ELR (cell line): ENCODE measurements at places on chromosomes 16 and 17.

- no peak for DNase-seq
These were observed 2.0 kb upstream of the TOP2A start for GRCh38 chr17:40419559-40420331.

- DNase-seq = no peak
These were observed 167.0 kb downstream of the COPRS start for GRCh38 chr17:31692027-31692426.

DNA sequence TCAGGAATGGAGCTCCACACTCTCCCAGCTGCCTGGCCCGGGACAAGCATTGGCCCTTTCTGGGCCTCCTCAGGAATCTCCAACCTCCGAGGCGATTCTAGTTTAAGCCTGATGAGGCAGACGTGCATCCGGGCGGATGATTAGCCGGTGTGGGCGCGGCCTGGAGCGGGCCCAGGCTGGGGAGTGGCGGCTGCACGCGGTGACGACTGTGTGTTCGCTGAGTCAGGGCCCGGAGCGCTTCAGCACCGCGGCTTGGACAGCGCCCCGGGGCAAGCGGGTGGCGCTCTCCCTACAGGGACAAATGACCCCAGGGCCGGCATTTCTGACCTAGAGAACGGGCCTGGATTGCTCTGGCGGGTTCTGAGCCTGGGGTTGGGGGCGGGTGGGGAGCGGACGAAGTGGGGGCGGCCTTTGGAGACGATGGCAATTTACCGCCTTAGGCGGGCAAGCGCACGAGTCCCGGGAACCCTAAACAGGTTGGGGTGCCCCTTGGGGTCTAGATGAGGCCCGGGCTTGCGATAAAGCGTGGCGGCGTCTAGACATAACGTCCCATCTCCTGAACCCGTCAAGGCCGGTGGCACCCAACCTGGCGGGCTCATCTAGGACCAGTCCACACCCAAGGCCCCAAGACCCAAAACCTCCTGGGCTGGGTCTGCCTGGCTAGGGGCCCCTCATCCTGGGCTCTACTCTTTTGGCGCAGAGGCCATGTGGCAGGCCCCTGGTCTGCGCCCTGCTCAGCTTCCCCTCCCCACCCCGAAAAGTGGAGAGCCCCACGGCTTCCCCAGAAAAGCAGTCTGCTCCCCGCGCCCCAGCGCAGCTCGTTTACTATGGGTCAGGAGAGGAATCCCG is 22.3 kb upstream of the ZNHIT3 start:
- peak; percentile 91 for DNase-seq

GRCh38 chr16:48197294-48197693 is 41.5 kb upstream of the ABCC12 start:
- no peak for DNase-seq

- peak; percentile 91 for DNase-seq
These were observed at the start of gene NLRC5 for GRCh38 chr16:56988948-56989945. Gene NLRC5, plus strand, starts transcription at chr16:56989557. Its CDS starts 31,156 bp downstream, at chr16:57020713.

GRCh38 chr17:51244041-51244440 is 15.8 kb downstream of the MBTD1 start:
- no peak for DNase-seq

GRCh38 chr17:82266142-82266541 is 7.4 kb downstream of the CSNK1D start:
- DNase-seq = no peak

GRCh38 chr17:61253937-61254574 is 145.6 kb upstream of the TBX2 start:
- DNase-seq = no peak

GRCh38 chr16:51382211-51382610 is 231.1 kb upstream of the SALL1 start:
- peak; percentile 8 for DNase-seq

- no peak for DNase-seq
These were observed 437.7 kb downstream of the HS3ST3B1 start for GRCh38 chr17:14738652-14738988.

DNA sequence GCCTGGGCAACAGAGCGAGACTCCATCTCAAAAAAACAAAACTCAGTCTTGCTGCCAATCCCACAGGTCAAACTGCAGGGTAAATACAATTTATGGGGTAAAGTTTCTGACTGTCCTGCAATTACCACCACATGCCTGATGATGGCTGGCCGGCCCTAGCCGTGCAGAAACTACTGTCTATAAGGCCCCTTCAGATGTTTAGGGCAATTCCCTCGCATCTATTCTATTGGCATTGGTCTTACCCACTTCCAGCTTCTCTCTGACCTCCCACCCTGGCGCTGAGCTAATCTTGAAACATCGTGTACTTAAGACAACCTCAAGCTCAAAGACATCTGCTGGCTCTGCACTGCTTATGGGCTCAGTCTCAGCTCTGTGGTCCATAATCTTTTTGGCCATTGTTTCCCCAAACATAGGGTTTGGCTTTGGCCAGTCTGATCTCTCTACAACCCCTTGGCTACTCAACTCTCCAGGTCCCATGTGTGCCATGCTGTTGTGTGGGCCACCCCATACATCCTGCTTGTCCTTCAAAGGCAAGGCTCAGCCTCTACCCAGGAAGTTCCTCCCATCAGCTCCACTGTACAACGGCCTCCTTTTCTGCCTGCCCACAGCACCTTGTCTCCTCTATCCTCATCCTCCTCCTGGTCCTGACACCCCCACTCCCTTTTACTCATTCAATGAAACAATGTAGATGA is 16.6 kb downstream of the MAP3K14 start:
- no peak for DNase-seq

GRCh38 chr16:79982361-79982760 is 381.8 kb upstream of the MAF start:
- DNase-seq = no peak

DNA sequence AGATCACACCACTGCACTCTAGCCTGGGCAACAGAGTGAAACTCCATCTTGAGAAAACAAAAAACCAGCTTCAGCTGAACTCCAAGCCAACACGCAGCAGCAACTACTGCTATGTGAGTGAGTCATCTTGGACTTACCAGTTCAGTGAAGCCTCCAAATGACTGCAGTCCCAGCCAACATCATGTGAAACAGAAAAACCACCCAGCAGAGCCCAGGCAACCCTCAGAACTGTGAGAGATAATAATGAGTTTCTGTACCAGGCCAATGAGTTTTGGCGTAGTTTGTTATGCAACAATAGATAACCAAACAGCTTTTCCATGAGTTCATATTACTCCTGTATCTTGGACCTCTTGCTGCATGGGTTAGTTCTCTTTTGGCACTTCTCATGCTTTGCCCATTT is 23.3 kb downstream of the PHF12 start:
- DNase-seq = peak; percentile 76

DNA sequence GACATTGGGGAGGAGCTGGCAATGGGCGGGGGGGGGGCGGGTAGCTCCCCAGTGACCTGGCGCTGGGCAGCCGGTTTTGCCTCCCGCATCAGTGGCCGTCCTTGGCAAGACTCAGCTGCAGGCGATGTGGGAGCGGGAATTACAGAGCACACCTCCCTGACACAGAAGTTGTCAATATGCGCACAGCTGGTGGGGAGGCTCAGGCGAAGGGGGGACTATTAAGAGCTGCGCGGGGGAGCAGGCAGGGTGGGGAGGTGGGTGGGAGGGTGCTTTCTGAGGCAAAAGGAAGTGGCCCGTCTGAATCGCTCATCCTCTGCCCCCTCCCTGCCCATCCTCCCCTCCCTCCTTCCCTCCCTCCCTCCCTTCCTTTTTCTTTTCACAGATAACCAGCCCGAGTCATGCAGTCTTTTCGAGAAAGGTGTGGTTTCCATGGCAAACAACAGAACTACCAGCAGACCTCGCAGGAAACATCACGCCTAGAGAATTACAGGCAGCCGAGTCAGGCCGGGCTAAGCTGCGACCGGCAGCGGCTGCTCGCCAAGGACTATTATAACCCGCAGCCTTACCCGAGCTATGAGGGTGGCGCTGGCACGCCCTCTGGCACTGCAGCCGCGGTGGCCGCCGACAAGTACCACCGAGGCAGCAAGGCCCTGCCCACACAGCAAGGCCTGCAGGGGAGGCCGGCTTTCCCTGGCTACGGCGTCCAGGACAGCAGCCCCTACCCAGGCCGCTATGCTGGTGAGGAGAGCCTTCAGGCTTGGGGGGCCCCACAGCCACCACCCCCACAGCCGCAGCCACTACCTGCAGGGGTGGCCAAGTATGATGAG is 44.0 kb downstream of the SREBF1 start:
- peak; percentile 22 for DNase-seq

- no peak for DNase-seq
These were observed 9.7 kb upstream of the KIF18B start for GRCh38 chr17:44956998-44957981.

- no peak for DNase-seq
These were observed 53.9 kb downstream of the NSRP1 start for GRCh38 chr17:30170415-30170987.

- no peak for DNase-seq
These were observed 22.1 kb upstream of the ADGRG1 start for GRCh38 chr16:57606147-57606846.

- no peak for DNase-seq
These were observed 238.8 kb upstream of the CDH5 start for GRCh38 chr16:66127459-66128370.

DNA sequence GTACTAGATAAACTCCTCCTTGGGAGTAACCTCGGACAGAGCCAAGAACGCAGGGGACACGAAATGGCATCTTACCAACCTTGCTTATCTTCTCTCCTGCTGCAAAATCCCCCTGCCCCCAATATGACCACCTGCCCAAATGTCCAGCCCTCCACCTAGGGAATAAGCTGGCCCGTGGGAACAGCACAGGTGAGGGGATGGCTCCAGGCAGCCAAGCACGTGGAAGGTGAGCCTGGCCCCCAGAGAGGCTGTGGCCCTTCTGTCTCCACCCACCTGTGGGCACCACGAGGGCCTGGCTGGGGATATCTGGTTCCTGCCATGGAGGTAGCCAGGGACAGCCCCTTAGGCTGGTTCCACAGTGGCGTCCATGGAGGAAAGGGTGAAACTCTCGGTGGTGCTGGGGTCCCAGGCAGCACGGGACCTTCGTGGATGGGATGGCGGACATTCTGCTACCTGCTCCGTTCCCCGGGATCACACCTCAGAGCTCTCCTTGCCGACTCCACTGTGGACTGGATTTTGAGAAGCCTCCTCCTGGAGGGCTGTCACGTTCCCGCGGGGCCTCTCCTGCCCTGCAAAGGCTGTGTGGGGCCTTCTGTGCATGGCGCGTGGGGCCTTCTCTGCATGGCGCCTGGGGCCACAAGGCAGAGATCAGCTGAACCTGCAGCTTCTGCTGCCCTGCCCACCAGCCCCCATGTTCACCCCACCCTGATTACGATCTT is 388.5 kb upstream of the TNRC6C start:
- DNase-seq = no peak

DNA sequence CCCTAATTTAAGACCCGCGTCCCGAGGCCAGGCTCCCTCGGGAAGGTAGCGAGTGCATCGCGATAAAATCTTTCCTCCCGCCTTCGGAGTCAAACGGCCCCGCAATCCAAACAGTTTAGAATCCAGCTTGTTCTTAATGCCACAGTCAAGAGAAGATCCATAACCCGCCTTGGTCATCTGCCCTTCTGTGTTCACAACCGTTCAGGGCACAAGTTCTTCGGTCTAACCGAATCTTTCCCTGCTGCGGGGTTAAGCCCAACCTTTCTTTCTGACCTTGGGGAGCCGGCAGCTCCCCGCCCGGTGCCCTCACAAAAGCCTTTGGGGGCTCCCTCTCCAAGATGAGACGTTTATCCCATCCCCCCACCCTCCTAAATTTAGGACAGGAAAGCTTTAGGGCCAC is 30.3 kb downstream of the CPSF4L start:
- DNase-seq = peak; percentile 59

- DNase-seq = no peak
These were observed 19.8 kb upstream of the TIMP2 start for GRCh38 chr17:78944956-78945355.

DNA sequence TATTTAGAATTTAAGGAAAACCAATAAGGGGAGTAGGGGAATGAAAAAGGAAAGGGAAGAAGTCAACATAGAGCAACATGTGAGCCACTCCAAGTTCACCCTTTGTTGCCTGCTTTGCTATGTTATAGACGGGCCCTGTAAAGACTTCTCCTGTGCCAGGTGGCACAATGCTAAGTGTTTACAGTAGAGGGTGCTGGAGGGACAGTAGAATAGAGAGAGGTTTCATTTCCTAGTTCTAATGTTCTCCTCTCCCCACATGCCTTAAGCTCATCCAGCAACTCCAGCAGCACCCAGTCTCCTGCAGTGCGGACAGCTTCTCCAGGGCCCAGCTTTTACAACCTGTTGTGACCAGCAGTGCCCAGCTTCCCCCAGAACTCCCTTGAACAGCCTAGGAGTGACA is 468.0 kb downstream of the HS3ST3B1 start:
- peak; percentile 21 for DNase-seq

GRCh38 chr17:18986541-18987229 is 17.9 kb downstream of the FAM83G start:
- DNase-seq = no peak

GRCh38 chr17:8420041-8420934 is 15.4 kb upstream of the NDEL1 start:
- peak; percentile 25 for DNase-seq

DNA sequence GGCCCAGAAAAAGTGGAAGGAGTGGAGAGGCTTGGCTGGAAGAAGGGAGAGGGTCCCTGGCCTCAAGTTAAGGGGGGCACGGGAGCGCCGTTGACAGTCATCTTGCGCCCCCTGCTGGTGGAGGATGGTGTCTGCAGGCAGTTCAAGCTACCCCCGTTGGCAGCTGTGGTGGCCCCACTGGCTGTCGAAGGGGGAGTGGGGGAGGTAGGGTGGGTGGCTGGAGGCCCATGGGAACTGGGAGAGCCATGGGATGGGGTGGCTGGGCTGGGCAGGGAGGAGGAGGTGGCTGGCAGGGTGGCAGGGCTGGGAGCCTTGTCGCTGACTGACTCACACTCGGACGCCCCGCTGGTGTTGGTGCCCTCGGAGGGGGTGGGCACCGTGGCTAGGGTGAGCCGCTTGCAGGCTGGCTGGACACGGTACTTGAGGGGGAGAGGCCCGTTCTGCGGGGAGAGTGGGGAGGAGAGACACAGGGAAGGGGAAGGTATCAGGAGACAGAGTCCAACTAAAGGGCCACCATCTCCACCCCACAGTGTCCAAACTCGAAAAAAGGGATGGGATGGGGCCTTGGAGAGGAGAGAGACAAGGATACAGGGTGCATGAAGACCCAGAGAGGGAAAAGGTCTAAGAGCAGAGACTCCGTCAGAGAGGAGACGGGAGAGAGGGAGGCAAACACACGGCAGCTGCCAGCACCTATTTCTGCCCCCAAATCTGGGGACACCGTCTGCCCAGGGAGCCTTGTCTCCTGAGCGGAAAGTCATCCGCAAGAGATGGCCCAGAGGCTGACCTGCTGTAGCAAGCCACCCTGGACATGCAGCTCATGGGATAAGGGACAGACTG is 5.2 kb downstream of the CISD3 start:
- DNase-seq = peak; percentile 62

DNA sequence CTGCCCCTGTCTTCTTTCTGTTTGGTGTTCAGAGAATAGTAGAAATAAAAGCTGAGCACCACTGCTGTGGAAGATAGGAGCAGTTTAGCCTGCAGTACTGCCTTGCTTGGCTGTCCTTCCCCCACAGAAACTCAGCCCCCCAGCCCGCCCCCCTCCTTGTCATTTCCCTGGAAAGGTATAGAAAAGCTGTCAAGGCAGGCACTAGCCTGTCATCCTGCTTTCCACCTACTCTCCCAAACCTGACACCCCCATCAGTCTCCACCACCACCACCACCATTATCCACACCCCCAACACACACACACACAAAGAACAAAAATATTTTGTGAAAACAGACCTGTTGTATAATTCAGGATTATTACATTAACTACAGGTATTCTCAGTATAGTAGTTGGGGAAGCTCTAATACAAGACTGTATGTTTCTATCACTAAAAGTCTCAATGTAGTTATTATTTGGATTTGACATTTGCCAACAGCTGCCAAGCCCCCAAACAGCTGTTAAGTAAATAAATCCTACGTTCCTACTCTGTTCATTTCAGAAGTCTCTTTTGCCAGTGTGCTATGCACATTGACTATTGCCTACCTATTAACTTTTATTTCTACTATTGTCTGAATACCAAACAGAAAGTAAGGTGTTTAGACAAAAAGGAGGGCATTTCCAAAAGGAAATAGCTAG is 128.8 kb downstream of the CYB561 start:
- no peak for DNase-seq
